Breast epithelium (tissue), 4 donors: ENCODE measurements at places on chromosomes 5 and 9. TPM values are rescaled to one million over a fixed set of nuclear protein-coding genes. Genes with fewer than 3 reads are reported as not detected.

- DNase-seq = no peak
Observed at GRCh38 chr9:99071313-99072039, 33.4 kb upstream of the TGFBR1 start.

DNA sequence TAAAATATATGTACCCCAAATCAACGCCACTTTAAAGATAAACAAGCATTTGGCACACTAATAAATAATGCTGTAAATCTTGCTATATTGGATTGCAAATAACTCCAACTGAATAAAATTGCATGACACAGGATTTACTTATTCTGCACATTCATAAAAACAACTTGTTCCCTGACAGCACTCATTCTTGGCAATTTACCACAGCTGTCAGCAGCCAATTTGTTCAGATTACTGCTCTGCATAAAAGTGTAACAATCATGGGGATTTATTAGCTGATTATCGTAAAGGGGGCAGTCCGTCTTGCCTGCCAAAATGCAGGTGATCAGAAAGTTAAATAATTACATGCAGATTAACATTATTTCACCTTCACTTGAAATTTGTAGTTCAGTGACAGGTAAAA, 285.3 kb downstream of the SLF1 start:
- DNase-seq = no peak

DNA sequence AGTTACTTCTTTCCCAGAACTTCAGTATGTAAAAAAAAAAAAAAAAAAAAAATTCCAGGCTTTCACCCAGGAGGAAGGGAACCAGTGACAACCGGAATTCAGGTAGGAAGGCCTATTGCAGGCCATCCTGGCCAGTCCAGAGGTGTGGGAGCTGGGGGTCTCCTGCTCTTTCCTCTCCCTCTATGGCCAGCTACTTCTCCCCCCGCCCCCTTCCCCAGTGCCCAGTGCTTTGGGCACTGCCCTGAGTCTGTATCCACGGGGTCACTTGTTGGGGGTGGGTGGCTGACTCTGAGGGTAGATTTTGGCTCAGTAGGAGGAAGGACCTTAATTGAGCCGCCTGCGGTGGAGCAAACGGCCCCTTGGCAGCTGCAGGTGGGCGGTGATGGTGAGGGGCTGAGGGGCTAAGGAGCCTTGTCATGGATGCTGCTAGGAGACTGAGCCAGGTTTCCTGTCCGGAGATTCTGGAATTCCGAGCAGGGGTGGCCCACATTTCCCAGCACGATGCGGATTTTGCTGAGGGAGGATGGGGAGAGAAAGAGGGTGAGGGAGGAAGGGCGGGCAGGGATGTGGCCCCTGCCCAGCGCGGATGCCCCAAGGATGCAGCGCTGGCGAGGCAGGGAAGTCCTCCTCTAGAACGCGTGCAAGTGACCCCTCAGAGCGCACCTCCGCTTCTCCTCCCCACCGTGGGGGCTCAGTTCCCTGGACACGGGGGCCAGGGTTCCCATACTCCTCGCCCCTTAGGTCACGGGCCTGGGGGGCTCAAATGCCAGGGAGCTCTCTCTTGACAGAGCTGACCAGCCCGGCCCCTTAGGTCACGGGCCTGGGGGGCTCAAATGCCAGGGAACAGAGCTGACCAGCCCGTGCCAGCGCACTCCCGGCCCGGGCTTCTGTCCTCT, 1.2 kb upstream of the PHF2 start:
- no peak for DNase-seq

DNA sequence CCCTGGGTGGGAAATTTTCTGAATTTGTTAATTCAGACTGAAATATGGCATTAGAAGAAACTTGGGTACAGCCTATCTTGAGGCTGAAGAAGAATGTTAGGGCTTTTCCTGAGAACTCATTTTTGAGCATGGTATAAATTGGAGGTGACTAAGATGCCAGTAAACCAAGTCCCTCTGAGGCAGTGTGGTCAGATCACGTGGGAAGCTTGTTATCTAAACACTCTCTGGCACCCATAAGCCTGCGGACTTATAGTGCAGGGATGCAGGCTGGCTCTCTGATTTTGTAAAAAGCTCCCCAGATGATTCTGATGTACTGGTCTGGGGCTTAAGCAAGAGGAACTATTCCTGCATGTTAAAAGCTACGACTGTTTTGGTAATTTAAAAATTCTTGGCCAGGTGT, 34.3 kb downstream of the MTMR12 start:
- no peak for DNase-seq

DNA sequence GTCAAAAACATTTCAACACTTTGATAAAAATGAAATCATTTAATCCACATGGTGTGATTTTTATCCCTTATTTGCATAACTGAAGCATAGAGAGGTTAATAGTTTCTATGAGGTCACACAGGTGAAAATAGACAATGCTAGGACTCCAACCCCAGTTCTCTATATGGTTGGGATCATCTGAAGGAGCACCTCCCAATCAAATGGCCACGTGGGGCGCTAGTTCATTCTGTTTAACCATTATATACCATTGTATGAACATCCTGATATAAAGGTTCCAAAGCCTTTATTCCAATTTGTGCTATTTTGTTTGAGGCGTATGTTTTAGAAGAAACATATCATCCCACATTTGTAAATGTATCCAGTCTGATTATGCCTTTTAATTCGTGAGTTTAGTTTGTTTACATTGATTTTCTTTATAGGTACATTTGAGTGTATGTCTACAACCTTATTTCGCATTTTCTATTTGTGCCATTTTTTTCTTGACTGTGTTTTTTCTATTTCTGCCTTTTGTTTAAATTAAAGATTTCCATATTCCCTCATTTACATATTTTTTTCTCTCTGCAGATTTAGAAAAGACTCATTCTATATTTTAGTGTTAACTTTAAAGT, 1092.0 kb downstream of the MAT2B start:
- no peak for DNase-seq

DNA sequence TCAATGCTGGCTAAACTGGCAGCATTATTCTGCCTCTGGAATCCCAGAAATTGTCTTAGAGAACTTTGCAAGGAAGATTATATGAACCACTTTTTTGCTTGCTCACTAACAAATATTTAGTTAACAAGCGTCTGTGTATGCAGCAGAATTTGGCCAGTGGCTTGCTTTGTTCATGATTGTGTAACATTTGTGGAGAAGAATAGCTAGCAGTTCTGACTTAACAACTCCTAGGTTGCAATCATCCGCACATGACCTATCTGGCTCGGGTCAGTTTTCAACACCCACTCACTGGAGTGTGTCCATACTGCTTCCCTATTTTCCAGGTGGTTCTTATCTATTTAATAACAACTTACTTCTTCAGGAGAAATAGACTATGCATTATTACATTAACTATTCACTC, 98.5 kb downstream of the SNX18 start:
- peak; percentile 74 for DNase-seq

DNA sequence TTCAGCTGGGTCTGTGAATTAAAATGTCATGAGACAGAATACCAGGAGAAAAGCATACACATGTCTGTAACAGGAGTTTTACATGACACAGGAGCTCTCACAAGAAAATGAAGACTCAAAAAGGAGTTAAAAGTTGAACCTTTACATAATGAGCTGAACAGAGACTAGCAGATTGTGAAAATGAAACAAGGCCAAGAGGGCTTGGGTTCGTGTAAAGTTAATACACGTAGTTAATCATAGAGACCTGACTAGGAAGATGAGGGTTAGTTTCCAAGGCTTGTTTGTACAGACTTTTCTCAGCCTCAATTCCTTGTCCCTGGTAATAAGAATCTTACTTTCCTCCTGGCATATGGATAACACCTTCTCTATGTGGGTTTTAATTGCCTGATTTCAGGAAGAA, 1294.0 kb downstream of the MAT2B start:
- no peak for DNase-seq

GRCh38 chr9:111144741-111145140, 106.5 kb upstream of the LPAR1 start:
- DNase-seq = no peak

DNA sequence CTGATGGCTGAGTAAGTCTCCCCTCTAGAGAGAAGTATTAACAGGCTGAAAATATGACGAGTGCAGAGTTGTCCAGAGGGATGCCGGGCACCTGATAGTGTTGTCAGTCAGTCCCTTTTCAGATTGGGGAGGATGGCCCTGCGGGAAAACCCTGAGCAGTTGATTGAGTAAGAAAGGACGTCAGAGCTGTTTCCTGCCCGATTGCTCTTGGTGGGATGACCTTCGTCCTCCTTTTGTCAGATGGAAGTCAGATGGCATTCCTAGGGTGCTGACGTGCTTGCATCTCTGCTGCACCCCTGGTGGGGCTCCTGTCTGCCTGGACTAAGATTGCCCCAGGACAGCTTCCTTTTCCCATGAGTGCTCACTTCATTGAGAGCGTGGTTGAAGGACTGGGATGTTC, 9.8 kb downstream of the ZNF354B start:
- DNase-seq = no peak

DNA sequence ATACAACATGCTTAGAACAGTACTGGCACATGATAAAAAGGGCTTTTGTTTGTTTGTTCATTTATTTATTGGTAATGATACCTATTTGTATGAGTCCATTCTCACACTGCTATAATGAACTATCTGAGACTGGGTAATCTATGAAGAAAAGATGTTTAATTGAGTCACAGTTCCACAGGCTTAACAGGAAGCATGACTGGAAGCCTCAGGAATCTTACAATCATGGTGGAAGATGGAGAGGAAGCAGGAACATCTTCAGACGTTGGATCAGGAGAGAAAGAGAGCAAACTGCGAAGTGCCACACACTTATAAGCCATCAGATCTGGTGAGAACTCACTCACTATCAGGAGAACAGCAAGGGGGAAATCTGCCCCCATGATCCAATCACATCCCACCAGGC, 847.7 kb downstream of the CDH18 start:
- DNase-seq = no peak

GRCh38 chr9:69993110-69993509, 50.5 kb upstream of the MAMDC2 start:
- DNase-seq = no peak

DNA sequence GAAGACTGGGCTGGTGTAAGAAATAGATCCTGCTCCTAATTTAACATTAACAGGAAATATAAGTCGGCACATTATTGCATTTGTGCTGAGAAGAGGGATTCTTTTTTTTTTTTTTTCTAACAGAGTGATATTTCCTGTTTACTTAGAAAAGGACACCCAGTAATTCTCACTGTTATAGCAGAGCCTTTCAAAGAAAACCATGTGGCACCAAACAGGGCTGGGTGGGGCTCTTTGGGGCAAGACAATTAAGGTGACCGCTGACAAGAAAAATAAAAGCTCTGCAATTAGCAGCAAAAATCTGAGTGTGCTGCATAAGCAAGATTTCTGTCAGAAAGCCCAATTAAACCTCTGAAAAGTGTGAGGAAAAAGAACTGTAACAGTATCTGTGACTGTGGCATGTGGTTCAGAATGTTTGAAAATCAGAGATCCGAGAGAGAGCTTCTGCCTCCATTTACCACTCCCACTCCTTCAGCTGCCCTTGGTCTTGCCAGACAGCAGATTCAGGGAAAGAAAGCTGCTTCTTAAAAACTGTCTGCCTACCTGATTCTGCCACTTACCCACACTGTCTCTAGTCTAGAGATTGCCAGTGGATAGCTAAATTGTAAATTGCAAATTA, 77.1 kb upstream of the IQGAP2 start:
- no peak for DNase-seq

GRCh38 chr9:130770679-130771442, 64.2 kb upstream of the ABL1 start:
- DNase-seq = no peak

Gene TLX3
- not detected for total RNA-seq

Gene SPINK1
- 1.6 TPM for total RNA-seq

Gene MRPS27
- total RNA-seq = 47.8 TPM

Gene TAS2R1
- total RNA-seq = not detected

Gene SEC24A
- 15.0 TPM for total RNA-seq

Gene TRPM3
- 0.88 TPM for total RNA-seq

Gene AHRR
- total RNA-seq = 0.98 TPM
